ENCODE measurements at places on chromosomes 1 and 21.

DNA sequence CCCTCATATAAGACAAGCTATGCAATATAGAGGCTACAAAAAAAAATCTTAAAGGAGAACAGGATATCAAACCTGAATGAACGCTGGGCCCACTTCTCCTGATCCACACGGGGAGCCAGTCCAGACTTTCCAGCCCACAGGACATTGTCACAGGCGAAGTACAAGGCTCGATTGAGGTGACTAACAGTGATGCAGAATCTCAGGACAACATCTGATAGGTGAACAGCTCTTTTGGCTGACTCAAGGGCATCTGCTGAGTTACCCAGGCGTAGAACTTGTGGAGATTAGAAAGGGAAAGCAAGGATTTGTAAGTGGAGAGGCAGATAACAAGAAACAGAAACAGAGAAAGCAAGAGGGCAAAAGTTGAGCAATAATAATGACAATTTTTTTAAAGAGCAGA, 1.8 kb downstream of the PEX11B start:
- no peak for DNase-seq

DNA sequence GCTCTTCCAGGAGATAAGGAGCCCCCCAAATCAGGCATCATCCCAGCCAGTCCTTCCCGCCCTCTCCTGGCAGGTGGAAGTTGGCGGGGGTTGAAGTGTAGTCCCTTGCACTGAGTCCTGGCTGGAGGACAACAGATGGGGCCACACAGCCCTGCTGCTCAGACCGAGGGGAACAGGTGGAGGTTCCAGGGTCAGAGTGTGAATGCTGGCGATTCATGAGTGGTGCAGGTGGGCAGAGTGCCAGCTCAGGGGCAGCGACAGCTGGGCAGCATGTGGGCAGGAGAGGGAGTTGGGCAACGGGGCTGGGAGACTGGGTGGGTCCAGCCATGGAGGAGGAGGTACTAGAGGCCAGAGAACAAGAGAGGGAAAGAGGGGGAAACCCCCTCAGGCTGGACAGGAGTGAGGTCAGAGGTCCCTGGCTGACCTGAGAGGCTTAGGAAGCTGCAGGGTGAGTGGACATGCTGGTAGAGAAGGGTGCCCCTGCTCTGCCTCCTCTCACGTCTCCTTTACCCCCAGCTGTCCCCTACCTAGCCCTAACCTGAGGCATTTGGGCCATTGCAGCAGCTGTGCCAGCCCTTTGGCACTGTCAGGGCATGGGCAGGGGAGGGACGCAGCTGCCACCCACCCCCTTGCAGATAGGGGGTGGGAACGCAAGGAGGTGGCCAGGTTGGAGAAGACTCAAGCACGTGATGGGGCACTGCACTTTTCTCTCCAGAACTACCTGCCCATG, 11.3 kb upstream of the ADORA1 start:
- DNase-seq: no peak

DNA sequence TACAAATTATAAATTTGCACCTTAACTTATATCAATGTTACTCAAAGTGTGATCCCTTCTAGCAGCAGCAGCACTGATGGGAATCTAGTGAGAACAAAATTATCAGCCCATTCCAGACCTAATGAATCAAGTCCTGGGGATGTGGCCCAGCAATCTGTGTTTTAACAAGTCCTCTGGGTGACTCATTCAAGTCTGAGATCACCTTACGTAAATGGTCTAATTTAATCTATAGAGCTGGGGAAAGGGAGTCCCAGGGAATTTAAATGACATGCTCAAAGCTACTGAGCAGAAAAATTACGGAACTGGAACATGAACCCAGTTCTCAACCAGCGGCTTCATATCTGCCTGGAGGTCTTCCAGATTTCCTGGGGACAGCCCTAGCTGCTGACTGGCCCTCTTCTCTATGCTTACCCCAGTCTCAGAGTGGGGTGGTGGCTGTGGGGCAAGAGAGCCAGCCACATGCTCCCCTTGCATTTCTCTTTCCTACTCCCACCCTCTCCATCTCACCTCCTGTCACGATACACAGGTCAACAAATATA, 220.0 kb downstream of the TM2D1 start:
- DNase-seq: no peak

- DNase-seq: no peak
These were observed 11.6 kb upstream of the TTC39A start for GRCh38 chr1:51341876-51342496.

DNA sequence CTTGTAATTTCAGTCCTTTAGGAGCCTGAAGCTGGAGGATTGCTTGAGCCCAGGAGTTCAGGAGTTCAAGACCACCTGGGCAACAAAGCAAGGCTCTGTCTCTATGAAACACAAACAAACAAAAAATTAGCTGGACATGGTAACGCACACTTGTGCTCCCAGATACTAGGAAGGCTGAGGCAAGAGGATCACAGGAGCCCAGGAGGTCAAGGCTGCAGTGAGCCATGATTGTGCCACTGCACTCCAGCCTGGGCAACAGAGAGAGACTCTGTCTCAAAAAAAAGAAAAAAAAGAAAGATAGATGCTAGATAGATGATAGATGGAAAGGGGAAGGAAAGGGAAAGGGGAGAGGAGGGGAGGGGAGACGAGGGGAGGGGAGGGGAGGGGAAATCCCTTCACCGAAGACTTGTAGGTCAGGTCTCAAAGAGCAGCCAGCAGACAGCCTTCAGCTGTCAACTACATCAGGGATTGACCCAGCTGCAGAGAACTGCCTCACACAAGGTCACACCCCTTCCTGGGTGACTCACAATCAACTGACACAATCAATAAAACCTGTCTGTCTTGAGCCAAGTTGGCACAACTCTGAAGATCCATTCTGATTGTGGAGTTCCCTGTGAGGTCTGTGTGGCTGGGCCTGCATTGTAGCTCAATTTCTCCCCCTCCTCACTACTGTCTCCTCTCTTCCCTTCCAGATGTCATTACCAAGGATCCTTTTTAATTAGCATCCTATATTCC, 200.6 kb downstream of the RGS7 start:
- no peak for DNase-seq

DNA sequence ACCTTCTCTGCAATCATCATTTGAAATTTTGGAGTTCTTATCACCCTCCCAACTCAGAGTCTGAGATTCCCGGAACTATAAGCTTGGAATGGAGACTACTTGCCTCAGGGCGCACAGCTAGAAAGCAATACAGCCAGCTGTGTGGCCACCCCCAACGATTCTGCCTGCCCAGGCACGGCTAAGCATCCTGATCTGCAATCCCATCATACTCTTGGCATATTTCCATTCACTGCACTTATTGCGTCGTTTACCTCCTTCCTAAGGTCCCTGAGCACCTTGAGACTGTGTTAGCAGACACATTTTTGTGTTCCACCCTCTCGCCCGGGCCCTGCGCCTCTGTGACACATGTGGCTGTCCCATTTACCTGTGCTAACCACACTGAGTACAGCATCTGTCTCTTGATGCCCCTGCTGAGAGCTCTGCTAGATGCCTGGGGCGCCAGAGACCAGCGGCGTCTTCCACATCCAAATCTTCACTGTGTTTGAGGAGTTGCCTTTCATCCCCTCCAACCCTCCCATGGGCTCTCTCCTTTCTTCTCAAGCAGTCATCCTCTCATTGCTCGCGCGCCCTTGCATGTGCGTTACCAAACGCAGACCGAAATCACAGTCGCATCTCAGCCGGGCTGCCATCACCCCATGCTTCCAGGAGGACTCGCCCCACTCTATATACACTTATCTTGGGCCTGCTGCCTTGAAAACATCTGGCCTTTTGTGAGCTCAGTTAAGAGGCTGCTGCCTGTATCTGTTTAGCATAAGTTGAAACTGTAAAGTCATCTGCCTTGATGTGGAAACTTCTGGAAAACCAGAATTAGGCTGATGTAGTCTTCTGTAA, 3.5 kb upstream of the CLDN19 start:
- no peak for DNase-seq

DNA sequence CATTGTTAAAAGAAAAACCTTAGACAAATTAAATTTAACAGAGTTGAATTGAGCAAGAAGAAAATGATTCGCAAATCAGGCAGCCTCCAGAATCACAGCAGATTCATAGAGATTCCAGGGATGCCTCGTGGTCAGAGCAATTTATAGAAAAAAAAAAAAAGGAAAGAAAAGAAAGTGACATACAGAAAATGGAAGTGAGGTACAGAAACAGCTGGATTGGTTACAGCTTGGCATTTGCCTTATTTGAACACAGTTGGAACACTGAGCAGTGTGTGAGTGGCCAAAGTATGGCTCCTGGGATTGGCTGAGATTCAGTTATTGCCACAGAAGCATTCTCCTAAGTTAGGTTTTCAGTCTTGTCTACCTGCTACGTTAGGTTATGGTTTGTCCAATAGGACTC, 9.1 kb upstream of the C21orf91 start:
- no peak for DNase-seq

- no peak for DNase-seq
These were observed 1.8 kb upstream of the TFF2 start for GRCh38 chr21:42352441-42353095.

GRCh38 chr1:186481303-186481888, 20.5 kb upstream of the PDC start:
- DNase-seq: no peak

GRCh38 chr1:162930532-162930931, 69.6 kb upstream of the CCDC190 start:
- DNase-seq: no peak

DNA sequence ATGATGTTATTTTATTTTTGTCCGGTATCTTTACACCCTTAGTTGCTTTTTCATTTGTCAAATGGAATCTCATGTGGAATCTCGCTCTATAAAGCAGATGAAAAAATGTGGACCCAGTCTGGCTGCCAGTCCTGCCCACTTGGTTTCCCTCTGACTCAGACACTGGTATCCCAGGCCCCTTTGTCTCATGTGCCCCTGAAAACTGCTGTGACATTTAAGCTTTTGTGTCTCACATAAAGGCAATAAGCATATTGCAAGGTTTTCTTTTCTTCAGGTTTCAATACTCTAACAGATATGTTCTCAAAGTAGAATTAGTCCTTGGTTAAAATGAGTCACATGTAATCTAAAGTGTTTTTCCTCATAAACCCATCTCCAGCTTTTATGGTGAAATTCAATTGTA, 183.3 kb downstream of the ST6GALNAC3 start:
- DNase-seq: no peak

- DNase-seq: no peak
These were observed 48.9 kb upstream of the POU3F1 start for GRCh38 chr1:38095454-38095931.

DNA sequence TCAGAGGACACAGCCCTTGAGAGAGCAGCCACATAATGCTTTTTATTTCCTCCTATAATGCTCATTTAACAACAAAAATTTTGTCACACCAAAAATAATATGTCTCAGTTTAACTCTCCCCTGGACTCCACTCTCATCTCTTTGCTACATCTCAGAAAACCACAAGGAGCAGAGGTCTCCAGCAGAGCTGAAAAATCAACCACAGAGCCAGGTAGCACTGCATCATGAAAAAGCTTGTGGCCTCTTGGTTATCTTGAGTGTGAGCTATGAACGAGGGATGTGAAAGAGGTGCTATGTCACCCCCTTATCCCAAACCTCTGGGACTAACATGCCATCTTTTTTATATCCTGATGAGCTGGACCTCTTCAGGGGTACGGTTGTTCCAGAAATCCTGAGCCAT, 44.4 kb downstream of the KCNH1 start:
- no peak for DNase-seq

DNA sequence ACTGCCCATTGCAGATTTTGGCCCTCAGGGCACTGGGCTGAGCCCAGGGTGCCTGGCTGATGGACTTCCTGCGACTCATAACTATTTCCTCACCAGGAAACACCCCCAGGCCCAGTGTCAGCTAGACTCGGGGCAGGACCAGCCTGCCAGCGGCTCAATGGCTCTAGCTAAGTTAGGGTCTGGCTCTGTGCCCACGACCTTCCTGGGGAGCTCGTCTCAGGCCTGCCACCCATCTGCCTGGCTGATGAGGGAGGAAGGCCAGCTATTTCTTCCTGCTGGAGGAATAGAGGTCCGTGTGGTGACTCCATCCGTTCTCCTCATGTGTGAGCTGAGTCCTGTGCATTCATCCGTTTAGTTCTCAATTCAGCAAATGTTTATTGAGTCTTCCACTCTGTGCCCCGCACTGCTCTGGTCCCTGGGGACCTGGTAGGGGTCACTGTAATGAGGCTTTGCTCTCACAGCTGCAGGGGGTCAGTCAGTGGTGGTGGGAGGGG, 44.5 kb downstream of the KIRREL1 start:
- DNase-seq: no peak

GRCh38 chr21:38491536-38491935, 6.7 kb downstream of the ERG start:
- no peak for DNase-seq

- DNase-seq: no peak
These were observed 55.9 kb downstream of the RAP1GAP start for GRCh38 chr1:21613072-21613867.

- DNase-seq: no peak
These were observed 21.5 kb downstream of the RAP1GAP start for GRCh38 chr1:21647431-21648351.

GRCh38 chr1:32447469-32448185, 17.2 kb upstream of the ZBTB8B start:
- DNase-seq: no peak

- DNase-seq: no peak
These were observed 6.6 kb upstream of the MEGF6 start for GRCh38 chr1:3617806-3618345.

DNA sequence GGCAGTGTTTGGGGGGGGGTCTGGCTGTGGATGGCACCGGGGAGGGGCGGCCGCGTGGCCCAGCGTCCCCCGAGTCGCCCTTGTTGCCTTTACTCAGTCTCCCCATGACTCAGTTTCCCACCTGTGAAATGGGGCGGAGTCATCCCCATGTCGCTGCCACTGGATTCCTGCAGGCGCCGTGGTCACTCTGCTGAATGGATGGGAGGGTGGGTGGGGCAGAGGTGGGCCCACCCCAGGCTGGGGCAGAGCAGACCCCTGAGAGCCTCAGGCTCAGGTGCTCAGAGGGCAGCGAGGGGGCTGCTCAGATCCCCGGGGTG, 2.0 kb downstream of the COL6A1 start:
- DNase-seq: no peak

DNA sequence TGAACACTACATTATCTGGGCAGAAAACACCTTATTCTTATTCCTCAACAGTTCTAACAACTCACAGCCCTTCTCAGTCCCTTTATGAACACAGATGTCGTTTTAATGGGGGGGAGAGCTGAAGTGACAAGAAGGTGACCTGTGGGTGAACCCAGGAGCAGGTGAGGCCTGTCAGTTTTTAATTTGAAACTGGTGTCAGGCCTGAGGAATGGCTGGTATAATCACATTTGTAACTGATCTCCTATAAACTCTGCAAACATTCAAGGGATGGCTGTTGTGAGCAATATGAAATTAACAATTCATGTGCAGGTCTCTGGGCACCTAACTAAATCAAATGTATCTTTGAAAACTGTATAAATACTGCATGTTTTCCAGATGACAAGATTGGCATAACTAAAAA, 362.1 kb upstream of the NR5A2 start:
- no peak for DNase-seq

DNA sequence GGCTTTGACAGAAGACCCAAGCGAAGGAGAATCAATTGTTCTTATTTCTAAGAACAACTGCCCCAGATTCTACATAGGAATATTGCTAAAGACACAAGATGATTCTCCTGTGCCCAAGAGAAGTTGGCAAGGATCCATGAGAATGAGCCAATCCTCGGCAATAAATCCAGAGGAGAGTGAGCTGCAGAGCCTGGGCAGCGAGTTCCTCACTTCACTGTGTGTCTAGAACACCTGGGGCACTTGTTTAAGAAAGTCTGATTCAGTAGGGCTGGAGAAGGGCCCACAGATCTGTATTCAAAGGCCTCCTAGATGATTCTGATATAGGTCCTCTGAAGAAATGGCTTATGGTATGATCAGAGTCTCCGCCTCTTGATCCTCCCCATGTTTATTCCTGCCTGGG, 31.8 kb downstream of the GADD45A start:
- DNase-seq: no peak

- DNase-seq: no peak
These were observed 19.4 kb downstream of the ENO1 start for GRCh38 chr1:8858888-8859706.
